DMS 273 treated with DMSO at 0.1 percent for 48 hours (cell line): ENCODE measurements at places on chromosomes 13 and 19.
A peak's percentile ranks its signal among the peaks of the same experiment; 100 is the strongest.

- DNase-seq, result no peak
Measured at GRCh38 chr13:100588331-100589177, at the start of gene GGACT. GGACT (minus strand) TSS chr13:100588789; CDS start chr13:100532591, 56,198 bp downstream.

GRCh38 chr19:41698746-41699230 lies 9.6 kb upstream of the CEACAM5 start:
- no peak for DNase-seq

DNA sequence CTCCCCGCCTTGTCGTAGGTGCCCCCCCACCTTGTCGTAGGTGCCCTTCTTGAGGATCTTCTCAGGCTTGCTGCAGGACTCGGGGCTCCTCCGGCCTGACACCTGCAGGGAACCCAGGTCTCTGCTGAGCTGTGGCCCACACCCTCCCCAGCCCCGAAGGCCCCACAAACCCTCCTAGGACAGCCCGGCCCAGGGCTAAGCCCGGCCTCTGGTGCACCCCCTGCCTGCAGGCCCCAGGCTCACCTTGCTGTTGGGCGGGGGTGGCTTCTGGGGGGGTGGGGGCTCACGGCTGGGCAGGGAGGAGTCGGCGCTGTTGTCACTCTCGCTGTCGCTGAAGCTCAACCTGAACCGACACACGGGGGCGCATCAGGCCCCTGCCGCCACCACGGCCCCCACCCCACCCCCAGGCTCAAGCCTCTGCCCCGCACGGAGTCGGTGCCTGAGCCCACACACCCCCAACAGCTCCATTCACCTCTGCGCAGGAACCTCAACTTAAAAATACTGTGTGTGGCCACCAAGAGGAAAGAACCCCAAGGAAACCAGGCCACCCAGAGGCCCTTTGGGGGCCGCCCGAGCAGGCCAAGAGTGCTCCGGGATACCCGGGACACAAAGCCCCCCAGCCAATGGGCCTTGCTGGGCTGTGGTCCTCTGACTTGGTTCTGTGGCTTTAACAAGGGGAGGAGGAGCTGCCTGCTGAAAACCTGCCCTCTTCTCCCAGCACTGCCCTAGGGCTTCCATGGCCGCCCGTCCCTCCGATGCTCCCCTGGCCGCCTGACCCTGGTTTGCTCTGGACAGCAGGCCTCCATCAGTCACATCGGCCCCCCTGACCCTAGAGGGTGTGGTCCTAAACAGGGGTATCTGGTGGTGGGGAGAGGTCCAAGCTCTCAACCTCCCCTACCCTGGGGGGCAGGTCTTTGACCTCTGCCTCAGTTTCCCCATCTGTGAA lies 65.8 kb downstream of the MLLT1 start:
- no peak for DNase-seq

DNA sequence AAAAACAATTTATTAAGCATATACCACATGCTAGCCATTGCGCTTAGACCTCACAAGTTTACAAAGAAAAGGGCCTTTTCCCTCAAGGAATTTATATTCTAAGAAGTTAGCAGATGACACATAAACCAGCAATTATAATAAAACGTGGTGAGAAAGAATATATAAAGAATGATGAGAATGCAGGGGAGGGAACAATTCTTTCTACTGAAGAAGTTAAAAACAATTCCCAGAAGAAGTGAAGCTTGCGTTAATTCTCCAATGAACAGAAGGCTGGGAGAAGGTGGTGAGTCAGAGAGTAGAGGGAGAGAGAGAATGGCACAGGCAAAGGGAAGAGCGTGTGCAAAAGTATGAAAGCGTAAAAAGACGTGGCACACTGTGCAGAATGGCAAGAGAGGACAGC lies 69.5 kb upstream of the ZDHHC20 start:
- DNase-seq, result no peak

DNA sequence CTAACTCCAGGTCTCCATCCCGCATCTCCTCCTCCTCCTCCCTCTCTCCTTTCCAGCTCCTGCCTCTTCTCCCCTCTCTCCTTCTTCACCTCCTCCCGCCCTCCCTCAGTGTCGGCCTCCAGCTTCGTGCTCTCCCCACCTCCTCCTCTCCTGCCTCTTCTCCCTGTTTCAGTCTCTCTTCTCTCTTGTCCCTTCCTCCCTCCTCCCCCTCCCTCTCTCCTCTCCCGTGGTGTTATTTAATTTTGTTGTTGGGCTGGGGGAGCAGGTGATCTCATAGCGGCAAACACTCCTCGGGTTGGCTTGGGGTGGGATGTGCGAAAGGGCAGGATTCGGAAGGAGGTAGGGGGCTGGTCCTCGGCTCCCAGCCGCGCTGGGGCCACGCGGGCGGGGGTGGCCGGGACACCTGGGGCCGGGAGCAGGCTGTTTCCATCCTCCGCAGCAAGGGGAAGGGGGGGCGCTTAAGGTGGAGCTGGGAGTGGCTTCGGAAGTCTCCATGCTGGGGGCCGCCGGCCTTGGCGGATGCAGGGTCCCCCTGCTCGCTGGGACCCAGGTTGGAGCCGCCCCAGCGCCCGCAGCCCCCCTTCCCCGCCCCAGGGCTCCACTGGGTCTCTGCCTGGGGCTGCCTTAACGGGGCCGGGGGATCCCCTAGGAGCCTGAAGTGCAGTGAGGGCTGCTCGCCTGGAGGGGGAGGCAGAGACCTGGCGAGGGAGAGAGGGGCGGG lies at the start of gene CA11:
TSS of gene CA11 (minus strand) at position 187 of the 721 bp plus-strand sequence. CDS start 555 bp downstream, outside the sequence.
- DNase-seq, result peak; percentile 82

- no peak for DNase-seq
Measured at GRCh38 chr13:59299584-59299983, 864.1 kb downstream of the DIAPH3 start.
